Erythroblast (primary cell): ENCODE measurements at places on chromosomes 5 and 9.

- peak; percentile 86 for DNase-seq
These were observed at the start of gene DPP7 for GRCh38 chr9:137114613-137115393. Gene DPP7, minus strand, starts transcription at chr9:137114733. Its CDS starts 20 bp downstream, at chr9:137114713.

- DNase-seq = peak; percentile 25
These were observed 11.1 kb upstream of the CDC42SE2 start for GRCh38 chr5:131252824-131253171.

GRCh38 chr5:99083197-99083596 is 154.4 kb upstream of the CHD1 start:
- no peak for DNase-seq

DNA sequence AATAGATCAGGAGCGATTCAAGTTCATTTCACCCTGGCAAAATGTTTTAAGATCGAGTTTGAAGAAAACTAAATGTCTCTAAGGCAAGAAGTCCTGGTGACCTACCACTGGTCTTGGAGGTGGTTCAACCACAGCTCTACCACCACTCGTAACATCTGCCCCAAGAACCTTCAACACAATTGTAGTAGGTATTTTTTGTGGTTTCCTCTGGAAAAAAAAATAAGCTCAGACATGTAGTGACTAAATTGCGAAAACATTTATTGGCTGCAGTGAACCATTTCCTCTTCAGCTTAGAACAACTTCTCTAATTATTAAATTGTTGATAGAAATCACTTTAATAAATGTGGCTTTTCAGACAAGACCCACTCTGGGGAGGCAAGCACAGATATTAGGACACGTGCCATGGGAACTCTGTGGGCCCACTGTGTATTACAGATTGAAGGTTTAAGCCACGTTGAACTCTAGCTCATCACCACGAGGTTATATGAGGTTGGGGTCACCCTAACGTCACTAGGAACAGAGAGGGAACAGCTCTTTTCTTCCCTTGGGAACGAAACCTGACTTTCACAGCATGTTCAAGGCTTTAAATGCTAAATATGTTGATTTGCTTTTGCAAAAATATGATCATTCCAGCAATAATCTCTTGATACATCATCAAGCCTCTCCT is 142.9 kb downstream of the HSD17B3 start:
- DNase-seq = no peak

DNA sequence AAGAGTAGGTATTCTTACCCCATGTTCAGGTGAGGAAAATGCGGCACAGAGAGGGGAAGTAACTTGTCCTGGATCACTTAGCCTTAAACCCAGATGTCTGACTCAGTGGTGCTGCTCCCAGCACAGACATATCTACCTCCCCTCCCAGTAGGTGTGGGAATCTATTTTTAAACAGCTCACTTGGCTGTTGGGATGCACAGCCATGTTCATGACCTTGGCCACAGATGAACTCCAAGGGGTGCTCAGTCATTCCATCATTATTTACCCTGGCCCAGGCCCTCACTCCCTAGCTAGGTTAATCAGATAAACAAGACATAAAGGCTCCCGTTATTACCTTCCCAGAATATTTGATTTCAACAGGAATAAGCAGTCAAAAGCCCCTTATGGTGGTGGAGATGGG is 88.4 kb upstream of the IQGAP2 start:
- DNase-seq = no peak

- no peak for DNase-seq
These were observed 8.7 kb downstream of the APTX start for GRCh38 chr9:32992595-32993238.

DNA sequence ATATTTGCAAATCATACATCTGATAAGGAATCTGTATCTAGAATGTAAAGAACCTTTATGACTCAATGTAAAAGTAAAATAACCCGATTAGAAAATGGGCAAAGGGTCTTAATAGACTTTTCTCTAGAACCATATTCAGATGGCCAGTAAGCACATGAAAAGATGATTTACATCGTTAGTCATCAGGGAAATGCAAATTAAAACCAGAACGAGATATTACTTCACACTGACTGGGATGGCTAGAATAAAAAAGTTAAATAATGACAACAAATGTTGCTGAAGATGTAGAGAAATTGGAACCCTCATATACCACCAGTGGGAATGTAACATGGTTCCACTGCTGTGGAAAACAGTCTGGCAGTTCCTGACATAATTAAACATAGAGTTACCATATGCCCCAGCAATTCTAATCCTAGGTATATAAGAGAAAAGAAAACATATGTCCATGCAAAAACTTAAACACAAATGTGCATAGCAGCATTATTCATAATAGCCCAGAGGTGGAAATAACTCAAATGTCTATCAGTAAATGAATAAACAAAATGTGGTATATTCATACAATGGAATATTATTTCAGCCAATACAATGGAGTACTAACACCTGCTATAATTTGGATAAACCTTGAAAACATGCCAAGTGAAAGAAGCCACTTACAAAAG is 100.4 kb upstream of the MAMDC2 start:
- DNase-seq = no peak

GRCh38 chr5:172904643-172905345 is 54.4 kb upstream of the RPL26L1 start:
- DNase-seq = no peak

GRCh38 chr5:180202939-180203573 is 6.0 kb downstream of the RASGEF1C start:
- no peak for DNase-seq

- DNase-seq = no peak
These were observed 212.3 kb downstream of the DOCK8 start for GRCh38 chr9:426976-427375.

DNA sequence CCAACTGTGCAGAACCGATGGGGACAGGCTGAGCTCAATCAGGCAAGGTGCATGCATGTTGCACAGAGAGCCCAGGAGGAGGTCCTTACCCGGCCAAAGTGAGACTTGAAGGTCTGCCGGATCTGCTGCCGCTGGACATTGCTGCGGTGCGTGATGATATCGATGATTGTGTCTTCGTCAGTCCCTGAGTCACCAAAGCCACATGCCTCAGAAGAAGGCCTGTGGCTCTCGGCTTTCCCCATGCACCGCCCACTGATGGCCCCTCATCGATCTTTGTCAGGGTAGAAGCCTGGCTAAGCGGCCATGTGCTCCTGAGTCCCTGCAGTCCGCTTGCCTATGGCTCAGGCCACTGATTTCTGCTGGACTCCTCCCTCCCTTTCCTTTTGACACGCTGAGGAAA is 34.8 kb downstream of the ANXA6 start:
- DNase-seq = no peak

- no peak for DNase-seq
These were observed 23.4 kb downstream of the RANBP17 start for GRCh38 chr5:170885256-170885655.
